ENCODE measurements at places on chromosomes 6 and 20.

- no peak for DNase-seq
Measured at GRCh38 chr6:168352096-168352495, 32.5 kb upstream of the DACT2 start.

GRCh38 chr6:55130806-55131324, 43.5 kb upstream of the HCRTR2 start:
- DNase-seq: no peak

DNA sequence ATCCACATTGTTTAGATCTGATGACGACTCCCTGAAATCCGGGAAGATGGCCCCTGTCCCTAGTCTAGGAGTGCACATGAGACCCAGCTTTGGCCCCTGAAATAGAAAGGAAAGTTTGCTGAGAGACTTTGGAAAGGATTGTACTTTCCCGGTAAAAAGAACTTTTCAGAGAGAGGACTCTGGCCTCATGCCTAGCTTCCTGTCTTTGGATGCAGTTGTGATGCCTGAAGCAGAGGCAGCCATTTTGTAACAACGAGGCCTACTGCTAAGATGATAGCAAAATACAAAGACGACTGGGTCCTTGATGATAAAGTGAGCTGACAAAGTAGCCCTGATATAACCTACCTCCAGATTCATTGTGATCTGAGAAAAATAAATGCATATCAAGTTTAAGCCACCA, 6.9 kb downstream of the CPNE5 start:
- no peak for DNase-seq

GRCh38 chr6:159790956-159791598, 810 bp downstream of the MRPL18 start:
- DNase-seq: no peak

DNA sequence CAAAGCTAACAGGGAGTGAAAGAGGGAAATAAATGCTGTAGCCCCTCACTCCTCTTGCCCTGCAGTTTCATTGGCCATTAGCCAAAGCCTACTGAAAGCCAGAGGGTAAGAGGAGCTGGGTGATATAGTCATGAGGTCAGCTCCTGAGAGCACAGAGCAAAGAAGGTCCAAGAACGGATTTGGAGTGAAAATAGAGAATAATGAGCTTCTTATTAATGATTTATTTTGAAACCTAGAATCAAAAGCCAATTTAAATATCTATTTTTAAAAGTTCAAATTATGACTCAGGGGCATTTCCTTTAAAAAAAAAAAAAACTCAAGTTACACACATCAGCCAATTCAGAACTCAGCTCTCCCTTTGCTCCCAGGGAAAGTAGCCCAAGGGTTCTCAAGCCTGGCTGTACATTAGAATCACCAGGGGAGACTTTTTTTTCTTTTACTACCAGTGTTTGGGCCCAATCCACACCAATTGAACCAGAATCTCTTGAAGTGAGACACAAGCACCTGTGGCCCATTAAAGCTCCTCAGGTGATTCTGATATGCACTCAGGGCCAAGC, 79.1 kb downstream of the SNAP25 start:
- DNase-seq: peak; percentile 17

GRCh38 chr6:9103876-9104521, 668.7 kb upstream of the SLC35B3 start:
- DNase-seq: no peak

- no peak for DNase-seq
Measured at GRCh38 chr6:53461041-53461656, 83.8 kb downstream of the GCLC start.

DNA sequence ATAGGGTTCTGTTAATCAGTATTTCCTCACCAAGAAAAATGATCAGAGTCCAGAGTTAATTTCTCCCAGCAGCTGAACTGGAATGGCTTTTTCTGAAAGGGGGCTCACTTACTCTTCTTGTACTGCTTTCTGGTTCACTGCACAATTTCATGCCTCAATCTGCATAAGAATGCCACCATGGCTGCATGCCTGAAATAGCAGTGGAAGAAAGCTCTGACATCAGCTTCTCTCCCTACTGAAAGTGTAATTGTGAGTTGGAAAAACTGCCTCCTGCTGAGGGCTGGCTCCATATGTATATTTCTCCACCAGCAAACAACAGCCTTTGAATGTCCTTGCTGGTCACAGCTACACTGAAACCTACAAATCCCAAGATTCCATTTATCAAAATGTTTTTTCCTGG, 1027.2 kb upstream of the GJE1 start:
- peak; percentile 74 for DNase-seq

GRCh38 chr6:11271228-11272020, 39.0 kb upstream of the NEDD9 start:
- DNase-seq: peak; percentile 87

- no peak for DNase-seq
Measured at GRCh38 chr6:5219011-5219691, 41.6 kb downstream of the LYRM4 start.

DNA sequence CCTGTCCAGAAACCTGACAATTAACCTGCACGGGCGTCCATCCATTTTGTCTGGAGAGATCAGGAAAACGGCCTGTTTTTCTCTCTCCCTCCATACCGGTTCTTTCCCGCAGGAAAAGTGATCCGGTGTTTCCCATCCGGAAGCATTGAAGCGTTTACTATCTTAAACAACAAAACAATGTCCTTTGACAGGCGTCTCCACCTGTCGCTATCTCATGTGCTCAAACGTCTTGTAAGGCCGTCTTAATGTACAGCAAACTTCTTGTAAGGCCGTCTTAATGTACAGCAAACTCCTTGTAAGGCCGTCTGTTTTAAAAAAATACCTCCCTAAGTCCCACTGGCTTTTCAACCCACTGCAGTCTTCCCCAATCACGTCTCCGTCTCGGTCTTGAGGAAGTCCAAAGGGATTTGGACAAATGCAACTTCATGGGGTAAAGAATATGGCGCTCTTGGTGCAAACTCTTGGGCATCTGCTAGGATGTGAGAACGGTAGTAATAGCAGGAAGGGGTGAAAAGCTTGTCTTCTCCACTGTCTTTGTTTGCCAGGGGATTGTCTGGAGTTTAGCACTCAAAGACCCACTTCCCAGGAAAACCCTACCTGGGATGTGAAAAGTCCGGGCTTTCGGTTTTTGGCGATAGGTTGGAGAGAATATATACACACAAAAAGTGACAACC, 29.9 kb upstream of the TRIM27 start:
- DNase-seq: no peak

- no peak for DNase-seq
Measured at GRCh38 chr6:141482796-141483597, 649.7 kb upstream of the GJE1 start.

GRCh38 chr20:1486566-1486965, 4.7 kb downstream of the SIRPB2 start:
- DNase-seq: no peak

DNA sequence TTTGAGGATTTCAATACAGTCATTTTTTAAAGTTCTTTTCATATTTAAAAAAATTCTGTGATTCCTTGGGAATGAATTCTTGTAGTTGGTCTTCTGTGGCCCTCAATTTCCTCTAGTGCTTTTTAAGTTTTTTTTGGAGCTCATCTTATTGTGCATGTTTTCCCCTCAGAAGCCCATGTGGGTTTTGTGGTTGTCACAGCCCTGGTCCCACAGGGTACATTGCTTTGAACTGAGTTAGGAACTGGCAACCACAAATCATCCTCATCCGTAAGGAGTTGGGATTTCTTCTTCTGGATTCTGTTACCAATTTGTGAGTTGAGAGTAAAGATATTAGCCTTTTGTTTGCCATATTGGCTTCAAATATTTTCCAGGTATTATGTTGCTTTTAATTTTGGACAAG, 89.9 kb downstream of the AKAP7 start:
- no peak for DNase-seq

- DNase-seq: no peak
Measured at GRCh38 chr6:34207695-34208443, 28.8 kb upstream of the HMGA1 start.

DNA sequence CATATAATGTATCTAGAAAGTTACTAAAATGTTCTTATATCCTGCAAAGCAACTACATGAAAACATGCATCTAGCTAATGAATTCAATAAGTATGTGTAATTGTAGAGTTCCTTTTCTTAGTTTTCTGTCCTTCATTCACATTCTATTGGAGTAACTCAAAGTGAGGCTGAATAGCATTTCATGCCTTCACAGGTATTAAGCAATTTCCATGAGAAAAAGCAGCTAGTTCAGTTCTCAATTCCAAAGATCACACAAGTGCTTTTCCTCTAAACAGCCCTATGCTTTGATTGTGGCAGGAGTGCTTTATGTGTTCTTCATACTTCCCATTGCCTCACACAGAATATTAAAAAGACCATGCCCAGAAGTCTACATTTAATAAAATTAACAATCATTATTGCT, 274.9 kb downstream of the RFPL4B start:
- no peak for DNase-seq

GRCh38 chr6:10180138-10181074, 234.5 kb downstream of the TFAP2A start:
- DNase-seq: no peak

DNA sequence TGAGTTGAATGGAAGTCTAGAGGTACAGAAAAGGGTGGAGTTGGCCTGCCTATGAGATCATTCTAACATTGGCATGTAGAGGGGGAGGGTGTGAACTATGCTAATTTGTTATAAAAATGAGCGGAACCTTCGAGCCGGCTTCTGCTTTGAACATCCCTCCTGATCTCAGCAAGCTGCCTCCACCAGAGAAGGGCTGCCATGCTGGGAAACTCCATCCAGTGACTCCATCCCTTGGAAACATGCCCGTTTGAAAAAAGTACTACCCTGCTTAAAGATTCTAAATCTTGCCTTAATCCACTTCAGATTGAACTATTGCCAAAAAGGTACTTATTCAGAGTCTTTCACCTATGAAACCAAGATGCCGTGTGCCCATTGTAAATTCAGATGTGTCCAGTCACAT, 43.6 kb upstream of the TMEM170B start:
- no peak for DNase-seq

- DNase-seq: no peak
Measured at GRCh38 chr6:106102967-106103727, 17.0 kb downstream of the PRDM1 start.

DNA sequence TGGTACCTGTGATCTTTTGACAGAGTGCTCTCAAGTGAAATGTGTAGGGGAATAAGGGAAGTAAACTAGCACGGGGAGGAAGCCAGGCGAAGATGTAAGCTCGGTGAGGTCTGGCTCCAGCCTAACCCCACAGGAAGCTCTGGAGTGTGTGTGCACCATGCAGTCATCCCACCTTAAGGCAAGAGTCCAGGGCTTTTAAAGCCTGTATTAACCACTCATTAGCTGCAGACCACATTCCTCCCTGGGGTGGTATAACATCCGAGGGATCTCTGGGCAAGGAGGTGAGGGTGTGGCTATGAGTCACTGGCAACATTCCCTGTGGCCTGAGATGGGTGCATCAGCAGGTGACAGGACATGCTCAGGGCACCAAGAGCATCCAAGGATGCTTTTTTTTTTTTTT, 12.5 kb upstream of the RANBP9 start:
- no peak for DNase-seq

DNA sequence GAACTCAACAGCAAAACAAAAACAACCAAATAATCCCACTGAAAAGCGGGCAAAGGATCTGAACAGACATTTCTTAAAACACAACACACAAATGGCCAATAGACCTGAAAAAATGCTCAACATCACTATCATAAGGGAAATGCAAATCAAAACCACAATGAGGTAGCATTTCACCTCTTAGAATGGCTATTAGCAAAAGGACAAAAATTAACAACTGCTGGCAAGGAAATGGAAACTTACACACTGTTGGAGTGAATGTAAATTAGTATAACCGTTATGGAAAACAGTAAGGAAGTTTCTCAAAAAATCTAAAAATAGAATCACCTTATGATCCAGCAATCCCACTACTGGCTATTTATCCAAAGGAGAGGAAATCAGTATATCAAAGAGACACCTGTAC, 20.9 kb downstream of the FAM8A1 start:
- no peak for DNase-seq

GRCh38 chr6:28615955-28616747, 90.5 kb downstream of the GPX5 start:
- DNase-seq: no peak

DNA sequence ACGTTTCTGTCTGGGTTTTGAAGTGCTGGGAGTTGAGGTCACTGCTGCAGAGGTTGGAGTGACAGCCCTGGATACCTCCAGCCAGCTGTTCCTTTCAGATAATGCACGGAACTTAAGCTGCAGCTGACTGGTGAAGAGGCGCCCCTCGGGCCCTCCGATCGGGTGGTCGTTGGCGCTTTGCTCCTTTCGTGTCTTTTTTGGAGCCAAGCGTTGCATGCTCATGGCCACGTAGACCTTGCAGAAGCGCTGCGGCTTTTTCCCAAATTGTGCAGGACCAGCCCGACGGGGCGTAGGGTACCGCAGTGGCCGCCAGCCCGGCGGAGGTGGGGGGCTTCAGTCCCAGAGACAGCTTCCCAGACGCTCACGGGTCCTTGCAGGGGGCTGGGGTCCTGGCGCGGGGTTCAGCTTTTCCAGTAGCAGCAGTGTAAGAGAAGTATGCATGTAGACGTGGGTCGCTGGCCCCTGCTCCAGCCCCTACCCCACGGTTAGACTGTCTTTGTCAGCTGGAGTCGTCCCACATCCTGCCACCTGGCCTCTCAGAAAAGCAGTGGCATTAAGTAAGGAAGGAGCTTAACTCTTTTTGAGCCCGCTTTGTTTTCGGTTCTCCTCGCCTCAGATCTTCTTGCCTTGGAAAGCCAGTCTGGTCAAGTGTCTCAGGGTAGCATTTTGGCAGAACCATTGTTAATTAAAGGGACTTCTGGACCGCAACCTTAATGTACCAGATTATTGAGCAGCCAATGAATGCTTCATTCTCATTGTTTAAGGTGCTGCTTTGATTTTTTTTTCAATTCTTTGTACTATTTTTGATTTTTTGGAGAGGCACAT, 838 bp downstream of the TNFAIP3 start:
- no peak for DNase-seq

- DNase-seq: peak; percentile 79
Measured at GRCh38 chr6:41939848-41940758, 1.5 kb downstream of the CCND3 start.

DNA sequence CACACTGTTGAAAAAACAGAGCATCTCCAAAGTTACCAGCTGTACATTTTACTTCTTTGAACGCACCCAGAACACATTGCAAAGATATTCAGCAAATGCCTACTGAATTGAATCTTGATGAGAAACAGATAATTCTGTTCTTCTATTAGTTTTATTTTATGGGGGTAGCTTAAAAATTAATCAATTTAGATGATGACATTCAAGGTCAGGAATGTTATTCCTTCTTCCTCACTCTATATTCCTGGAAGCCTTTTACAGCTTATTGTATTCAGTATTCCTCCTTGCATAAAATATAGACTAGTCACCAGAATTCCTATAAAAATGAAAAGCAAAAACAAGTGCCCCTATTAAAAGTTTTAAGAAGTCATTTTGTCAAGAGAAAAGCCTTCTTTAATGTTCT, 21.4 kb upstream of the GMDS start:
- no peak for DNase-seq

GRCh38 chr20:37323985-37324384, 22.0 kb upstream of the SRC start:
- peak; percentile 93 for DNase-seq

All from fibroblast of skin of right quadriceps (primary cell).